ENCODE measurements at places on chromosomes 7 and 10.

- DNase-seq: no peak
Observed at GRCh38 chr10:13390604-13391522, 42.8 kb upstream of the SEPHS1 start.

GRCh38 chr10:79130846-79131245 is 62.1 kb downstream of the ZMIZ1 start:
- no peak for DNase-seq

GRCh38 chr10:11525503-11525902 is 85.9 kb downstream of the USP6NL start:
- no peak for DNase-seq

GRCh38 chr7:132030086-132030568 is 473.7 kb upstream of the PODXL start:
- no peak for DNase-seq

- no peak for DNase-seq
Observed at GRCh38 chr10:51000164-51000563, 74.1 kb upstream of the PRKG1 start.

DNA sequence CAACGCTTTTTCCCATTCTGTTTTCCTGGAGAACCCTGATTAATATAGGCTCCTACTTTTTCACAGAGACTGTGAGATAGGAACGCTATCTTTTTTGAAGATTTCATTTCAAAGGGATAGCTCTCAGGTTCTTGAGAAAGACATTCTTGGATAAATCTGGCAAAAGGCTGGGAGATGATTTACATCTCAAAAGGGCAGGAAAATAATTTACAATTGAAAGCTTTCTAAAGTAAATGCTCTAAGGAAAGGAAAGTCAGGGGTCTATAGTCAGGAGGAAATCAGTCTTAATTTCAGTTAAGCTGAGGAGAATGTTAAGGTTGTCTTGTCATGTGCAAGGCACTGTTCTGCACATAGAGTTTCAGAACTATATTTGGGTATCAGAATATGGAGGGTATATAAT is 278.8 kb downstream of the KIF20B start:
- DNase-seq: no peak

DNA sequence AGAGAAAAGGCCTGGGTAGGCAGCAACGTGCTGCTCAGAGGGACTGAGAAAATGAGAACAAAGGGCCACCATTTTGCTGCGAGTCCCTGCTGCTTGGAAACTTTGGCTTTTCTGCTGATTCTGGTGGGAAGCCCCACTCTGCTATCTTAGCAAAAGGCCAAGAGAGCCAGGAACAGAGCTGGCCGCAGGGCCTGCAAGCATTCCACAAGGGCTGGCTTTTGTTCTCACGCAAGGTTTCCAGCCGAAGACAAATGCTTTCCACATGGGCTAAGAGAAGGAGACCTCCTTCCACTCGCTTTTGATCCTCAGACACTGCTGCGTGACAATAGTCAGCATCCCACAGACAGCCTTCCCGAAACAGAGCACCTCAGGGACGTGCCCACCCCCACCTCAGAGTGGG is 163.1 kb downstream of the ARHGAP12 start:
- no peak for DNase-seq

GRCh38 chr10:117462816-117463544 is 79.6 kb upstream of the EMX2 start:
- no peak for DNase-seq

DNA sequence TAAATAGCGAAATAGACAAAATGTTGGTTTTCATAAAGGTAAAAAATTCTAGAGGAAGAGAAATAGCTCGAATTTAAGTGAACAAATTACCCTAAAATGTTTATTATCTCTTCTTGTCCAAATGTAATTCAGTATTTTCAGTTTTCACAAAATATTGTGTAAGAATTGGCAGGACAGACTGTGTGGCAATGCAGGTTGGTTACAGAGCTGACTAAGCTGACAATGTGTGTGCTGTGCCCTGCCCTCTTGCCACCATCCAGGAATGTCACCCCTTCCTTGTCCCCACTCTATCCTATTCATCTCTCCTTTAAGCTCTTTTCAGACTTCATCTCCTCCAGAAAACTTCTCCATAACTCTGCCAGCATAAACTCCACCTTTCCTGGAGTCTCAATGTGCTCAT is 46.1 kb downstream of the COL28A1 start:
- DNase-seq: no peak

GRCh38 chr10:132187430-132188138 is 836 bp downstream of the DPYSL4 start:
- no peak for DNase-seq

DNA sequence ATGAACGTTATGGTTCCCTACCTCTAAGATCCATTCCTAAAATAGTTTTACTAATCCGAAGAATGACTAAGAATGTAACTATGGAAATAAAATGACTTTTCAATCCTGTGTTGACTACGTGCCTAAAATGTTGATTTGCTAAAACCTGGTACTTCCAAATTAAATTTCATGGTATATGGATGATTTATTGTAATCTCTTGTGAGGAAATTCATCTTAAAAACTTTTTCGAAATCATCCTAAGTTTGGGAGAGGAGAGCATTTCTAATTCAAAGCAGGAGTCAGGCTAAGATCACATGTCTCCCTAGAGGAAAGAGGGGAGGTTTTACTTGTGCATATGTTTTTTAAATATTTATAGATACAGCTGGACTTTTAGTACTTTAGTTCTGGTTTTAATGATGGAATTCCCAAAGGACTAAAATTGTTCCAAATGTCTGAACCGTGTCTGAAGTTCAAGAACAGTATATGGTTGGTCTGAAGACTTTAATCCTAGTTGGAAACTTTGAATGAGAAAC is 483.9 kb downstream of the AUTS2 start:
- no peak for DNase-seq

- no peak for DNase-seq
Observed at GRCh38 chr7:155193716-155194115, 104.0 kb upstream of the INSIG1 start.

DNA sequence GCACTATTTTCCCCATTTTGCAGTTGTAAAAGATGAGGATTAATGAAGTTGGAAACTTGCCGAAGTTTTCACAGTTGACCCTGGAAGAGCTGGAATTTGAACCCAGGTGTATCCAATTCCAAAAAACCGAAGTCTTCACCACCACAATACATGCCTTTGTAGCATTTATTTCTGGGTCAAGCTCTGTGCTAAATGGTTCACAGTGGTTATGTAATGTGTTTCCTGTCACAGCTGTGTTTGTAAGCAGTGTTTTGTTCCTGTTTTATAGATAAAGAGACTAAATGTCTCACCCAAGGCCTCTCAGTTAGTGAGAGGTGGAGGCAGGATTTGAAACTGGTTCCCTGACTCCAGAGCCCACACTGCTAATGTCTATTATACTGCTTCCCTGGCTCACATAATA is 17.6 kb downstream of the SFTPA2 start:
- DNase-seq: no peak

- DNase-seq: no peak
Observed at GRCh38 chr10:96829029-96829773, 2.9 kb upstream of the LCOR start.

GRCh38 chr7:87218796-87219544 is 562 bp downstream of the TMEM243 start:
- no peak for DNase-seq

DNA sequence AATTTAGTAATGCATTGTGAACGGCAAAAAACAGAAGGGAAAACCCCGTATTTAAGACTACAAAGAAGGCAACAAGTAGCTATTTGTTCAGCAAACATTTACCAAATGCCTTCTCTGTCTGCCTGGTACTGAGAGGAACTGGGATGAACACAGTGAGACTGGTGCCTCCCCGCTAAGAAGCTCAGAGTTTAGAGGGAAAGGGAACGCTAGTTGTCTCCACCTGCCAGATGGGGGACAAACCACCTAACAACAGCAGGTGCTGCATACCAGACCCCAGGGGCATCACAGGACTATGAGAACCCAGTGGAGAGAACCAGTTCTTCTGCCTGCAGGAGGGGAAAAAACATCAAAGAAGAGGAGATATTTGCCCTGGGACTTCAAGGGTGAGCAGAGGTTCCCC is 147.1 kb downstream of the SLC25A13 start:
- DNase-seq: no peak

DNA sequence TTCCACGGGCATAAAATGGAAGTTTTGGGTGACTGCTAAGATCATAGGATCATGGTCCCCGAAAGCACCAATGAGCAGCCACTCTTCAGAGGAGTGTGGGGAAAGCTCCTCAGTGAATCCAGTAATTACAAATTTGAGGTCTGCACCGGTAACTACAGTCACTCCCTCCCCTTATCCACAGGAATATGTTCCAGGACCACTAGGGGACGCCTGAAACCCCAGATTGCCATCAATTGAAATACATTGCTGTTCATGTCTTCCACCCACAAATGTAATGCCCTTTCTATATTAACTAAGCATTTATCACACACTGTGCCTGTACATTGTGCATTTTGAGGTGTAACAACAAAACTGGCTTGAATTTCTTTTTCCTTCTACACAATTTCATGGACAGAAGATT is 447.9 kb upstream of the PFKP start:
- no peak for DNase-seq

DNA sequence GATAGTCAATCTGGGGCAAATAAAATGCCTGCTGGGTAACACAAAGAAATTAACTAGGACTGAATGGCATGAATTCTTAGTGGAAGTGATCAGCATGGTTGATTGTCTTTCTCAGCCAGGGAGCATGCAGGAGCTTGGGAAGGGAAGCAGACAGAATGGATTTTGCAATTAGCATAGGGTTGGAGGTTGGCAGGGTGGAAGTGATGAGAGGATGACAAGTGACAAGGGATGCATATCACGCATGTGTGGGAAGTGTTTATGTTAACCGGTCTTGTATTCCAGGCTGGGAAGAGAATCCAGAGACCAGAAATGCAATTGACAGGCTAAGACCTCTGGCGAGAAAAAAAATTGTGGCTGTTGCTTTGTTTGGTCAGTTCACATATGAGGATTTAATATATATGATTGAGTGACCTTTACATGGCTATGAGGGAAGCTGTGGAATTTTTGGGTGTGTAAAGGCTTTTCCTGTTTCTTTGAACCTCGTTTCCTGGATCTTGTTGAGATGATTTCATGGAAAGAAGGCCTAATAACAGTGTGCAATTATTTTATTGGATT is 8.3 kb downstream of the MDFIC start:
- DNase-seq: no peak

- no peak for DNase-seq
Observed at GRCh38 chr7:82039621-82040020, 269.8 kb upstream of the HGF start.

Data from activated CD4-positive, alpha-beta T cell treated with anti-CD3 and anti-CD28 coated beads for 1 hour (primary cell).